ENCODE measurements at places on chromosomes 11 and 22.
A peak's percentile ranks its signal among the peaks of the same experiment; 100 is the strongest.

- no peak for DNase-seq
These were observed 11.9 kb downstream of the CHID1 start for GRCh38 chr11:898540-899190.

DNA sequence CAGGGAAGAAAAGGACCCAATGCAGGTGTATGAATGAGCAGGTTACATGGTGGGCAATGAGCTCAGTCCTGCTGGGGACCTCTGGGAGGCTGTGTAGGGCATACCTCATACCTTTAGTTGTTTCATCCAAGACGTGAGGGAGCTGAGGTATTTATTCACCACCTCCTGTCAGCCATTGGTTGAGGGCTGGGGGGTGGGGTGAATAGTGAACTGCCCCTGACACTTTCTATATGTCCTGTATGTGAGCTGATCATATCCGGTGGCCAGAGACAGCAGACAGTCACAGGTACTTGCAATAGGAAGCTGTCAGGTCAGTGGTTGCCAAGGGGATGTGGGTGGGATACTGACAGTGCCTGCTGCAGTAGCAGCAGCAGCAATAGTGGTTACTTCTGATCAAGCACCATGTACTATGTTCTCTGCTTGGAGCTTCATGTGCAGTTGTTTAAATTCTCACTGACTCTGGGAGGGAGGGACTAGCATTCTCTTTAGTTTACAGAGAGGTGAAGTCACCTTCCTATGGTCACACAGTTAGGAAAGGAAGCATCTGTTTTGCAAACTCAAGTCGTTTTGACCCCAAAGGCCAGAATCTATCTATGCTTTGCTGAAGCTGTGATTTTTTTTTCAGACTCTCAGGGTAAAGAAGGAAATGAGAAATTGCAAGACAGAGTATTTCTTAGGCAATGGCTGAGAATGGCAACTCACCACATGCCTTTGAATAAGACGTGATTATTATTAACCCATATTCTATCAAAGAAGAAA is 54.0 kb downstream of the MIAT start:
- no peak for DNase-seq

- no peak for DNase-seq
These were observed 40.9 kb downstream of the C11orf96 start for GRCh38 chr11:43983221-43983810.

- no peak for DNase-seq
These were observed 173.7 kb downstream of the CEP164 start for GRCh38 chr11:117501237-117501898.

- DNase-seq: peak; percentile 97
These were observed 1.8 kb upstream of the CCND1 start for GRCh38 chr11:69638941-69639681.

GRCh38 chr22:49613511-49614270 is 214.0 kb downstream of the BRD1 start:
- no peak for DNase-seq
